ENCODE measurements at places on chromosomes 7 and 10.

- no peak for DNase-seq
These were observed 66.4 kb downstream of the MTURN start for GRCh38 chr7:30201161-30201666.

DNA sequence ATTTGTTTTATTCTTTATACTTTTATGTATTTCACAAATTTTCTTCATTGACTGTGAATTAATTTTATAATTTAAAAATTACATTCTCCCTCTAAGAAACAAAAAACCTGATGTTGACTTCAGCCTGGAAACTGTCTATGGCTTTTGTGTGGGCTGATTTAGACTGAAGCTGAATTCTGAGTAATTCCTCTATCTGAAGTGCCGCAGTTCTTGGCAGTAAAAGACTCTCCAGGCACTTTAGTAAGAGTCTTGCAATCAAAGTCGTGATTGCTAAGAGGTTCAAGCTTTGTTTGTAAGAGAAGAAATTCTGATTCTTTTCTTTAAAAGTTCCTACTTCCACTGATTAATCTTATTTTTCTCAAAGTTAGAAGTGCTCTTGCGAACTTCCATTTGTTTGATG lies 3.4 kb upstream of the CEP41 start:
- DNase-seq: no peak

- no peak for DNase-seq
These were observed 11.5 kb upstream of the CC2D2B start for GRCh38 chr10:95896071-95896850.

DNA sequence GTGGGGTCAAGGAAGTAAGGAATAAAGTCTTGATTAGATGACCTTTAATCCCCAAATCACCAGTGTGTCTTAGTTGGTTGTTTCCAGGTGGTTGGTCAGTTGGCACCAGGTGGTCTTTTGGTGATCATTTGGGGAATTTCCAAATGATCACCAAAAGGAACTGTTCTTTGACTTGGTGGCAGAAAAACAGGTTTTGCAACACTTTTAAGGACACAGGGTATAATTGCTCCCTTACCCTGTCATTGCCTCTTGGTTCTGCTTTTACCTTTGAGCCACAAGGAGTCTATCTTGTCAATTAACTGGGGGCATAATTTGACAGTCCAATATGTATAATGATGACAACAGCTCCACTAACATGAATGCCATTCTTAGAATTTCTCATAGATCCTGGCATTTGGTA lies 104.2 kb downstream of the ADK start:
- no peak for DNase-seq

- no peak for DNase-seq
These were observed 165.2 kb downstream of the FANK1 start for GRCh38 chr10:126061526-126061925.

DNA sequence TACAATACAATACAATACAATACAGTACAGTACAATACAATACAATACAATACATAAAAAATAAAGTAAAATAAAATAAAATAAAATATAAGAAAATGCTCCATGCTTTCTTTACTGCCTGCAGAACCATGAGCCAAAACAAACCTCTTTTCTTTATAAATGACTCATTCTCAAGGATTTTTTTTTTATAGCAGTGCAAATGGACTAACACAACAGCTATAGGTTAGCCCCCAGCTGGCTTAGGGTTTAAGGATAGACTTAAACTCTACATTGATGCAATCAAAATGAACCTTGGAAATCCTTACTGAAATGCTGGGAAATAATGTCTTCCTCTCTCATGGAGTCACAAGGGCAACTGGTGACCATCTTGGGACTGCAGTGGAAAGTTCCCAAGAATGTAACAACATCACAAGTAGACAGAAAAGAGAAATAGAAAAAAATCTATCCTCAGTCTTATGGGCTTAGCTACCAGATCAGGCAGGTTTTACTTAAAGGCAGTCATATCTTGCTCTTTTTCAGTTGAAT lies 348.9 kb downstream of the ARL4A start:
- DNase-seq: peak; percentile 47

- no peak for DNase-seq
These were observed 29.6 kb upstream of the TMEM213 start for GRCh38 chr7:138768241-138768640.

DNA sequence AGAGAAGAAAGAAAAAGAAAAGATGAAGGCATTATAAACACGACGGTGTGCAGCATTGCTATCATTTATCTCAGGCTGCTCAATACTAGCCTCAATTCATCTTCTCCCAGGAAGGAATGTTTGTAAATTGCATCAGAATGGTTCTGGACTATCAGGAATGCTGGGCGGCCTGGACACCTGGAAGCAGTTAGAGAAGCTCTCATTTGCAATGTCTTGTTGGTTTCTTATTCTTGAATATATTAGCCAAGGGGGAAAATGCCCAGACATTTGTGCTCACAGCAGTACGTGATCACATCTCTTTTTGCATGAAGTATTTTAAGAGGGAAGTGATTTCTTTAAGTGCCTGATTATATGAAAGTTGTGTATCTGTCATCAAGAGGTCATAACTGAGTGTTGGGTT lies 85.6 kb upstream of the IMMP2L start:
- DNase-seq: no peak

DNA sequence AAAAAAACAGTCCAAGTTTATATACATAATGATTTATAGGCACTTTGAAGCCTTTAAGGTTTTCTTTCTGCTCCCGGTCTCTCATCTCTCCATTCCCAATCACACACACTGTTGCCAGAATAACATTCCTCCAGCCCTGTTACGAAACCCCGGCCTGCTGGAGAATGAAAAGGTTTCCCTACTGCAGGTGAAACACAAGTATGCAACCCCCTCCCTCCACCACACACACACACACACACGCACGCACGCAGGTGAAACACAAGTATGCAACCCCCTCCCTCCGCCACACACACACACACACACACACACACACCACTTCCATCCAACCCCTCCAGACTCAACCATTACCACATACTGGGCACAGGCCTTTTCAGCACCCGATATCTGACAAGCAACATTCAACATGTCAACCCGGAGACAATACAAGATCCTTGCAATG lies 87.5 kb downstream of the PARD3 start:
- peak; percentile 64 for DNase-seq

DNA sequence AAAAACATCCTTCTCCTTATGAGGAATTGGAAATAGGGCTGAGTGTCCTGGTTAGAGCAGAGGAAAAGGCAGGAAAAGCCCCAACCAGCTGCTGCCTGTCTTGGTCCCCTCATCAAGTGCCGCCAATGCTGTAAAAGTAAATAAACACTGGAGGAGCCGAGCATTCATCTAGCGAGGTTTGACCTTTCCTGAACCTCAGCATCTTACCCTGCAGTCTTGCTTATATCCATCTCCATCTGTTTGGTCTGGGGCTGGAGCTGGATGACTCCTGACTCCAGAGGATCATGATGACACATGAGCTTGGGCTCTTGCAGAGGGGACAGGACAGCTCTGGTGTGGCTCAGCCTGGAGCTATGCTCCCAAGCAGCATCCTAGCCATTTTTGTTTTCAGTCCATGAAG lies 501.1 kb downstream of the TNS3 start:
- no peak for DNase-seq

- DNase-seq: no peak
These were observed 47.9 kb upstream of the SEMA3D start for GRCh38 chr7:85234730-85235129.

- no peak for DNase-seq
These were observed 15.2 kb downstream of the FAM20C start for GRCh38 chr7:207418-208129.

- no peak for DNase-seq
These were observed 84.3 kb downstream of the KCNMA1 start for GRCh38 chr10:77553311-77553710.

DNA sequence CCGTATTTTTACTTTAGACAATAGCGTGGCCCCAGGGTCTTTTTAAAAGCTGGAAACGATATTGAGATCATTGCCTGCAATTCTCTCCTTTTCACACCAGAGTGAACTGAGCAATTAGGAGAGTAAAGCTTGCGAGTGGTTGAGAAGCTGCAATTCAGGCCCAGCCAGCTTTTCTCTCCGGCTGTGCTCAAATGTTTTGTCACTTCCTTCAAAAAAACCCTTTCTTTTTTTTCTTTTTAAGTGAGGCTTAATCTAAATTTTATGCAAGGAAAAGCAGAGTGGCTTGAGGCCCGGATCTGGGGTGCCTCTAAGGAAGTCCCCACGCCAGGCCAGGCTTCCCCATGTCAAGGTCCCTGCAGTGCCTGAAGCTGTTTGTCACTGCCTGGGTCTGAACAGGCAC lies 433.9 kb downstream of the GLRX3 start:
- DNase-seq: no peak

DNA sequence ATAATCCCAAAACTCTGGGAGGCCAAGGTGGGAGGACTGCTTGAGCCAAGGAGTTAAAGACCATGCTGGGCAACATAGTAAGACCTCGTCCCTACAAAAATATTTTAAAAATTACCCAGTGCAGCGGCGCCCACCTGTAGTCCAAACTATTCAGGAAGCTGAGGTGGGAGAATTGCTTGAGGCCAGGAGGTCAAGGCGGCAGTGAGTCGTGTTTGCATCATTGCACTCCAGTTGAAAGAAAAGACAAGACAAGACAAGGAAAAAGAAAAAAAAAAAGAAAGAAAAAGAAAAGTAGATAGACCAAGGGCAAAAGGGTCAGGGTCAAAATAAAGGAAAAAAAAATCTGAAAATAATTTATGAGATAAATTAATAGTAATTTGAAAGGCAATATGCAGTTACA lies 5.8 kb downstream of the ANXA7 start:
- DNase-seq: no peak

DNA sequence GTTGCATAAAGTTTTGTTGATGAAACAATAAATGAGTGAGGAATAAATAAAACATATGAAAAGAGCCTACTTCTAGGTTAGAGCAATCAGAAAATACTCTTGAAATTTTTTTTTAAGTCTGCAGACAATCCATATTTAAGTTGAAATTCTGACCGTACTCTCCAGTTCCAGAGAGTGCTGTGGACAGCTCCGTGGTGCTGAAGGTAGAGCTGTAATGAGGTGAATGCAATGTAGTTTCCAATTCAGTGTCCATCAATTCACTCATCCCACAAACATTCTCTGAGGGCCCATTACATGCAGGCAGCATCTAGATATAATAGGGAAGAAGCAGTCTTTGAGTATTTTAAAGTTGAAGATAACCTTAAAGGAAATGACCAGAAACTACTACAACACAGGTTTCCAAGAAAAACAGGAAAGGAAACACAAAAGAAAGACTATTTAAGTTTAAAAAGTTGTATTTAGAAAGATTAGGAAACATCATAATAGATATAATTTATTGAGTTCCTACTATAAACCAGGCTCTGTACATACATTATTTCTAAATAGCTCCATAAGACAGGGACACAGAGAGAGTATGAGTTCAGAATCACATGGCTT lies 44.0 kb upstream of the CRTAC1 start:
- DNase-seq: peak; percentile 30

Measured in MCF 10A (cell line).